ENCODE measurements at places on chromosomes 16 and 17.

DNA sequence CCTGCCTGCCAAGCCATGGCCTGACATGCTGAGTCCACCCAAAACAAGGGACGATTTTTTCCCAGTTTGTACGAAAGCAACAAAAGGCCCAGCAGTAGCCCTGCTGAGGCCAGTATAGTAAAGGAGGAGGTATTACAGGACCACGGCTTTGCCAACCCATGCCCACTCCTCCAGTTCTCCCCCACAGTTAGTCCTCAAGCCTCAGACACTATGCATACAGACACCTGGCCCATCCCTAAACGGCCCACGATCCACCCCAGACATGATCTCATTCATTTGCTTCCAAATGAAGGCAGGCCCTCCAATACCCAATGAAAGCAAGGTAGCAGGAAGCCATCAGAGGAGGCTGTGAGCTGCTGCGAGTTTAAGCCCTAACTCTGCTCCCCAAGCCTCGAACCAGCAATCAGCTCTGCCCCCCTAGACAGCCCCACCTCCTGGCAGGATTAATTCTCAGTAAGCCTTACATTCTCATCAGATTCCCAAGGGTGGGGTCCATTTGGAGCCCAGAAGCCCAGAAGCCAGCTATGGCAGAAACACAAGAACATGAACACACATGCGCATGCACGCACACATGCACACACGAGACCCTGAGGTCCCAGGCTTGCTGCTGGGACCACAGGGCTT, 4.9 kb downstream of the HDAC5 start:
- no peak for DNase-seq

DNA sequence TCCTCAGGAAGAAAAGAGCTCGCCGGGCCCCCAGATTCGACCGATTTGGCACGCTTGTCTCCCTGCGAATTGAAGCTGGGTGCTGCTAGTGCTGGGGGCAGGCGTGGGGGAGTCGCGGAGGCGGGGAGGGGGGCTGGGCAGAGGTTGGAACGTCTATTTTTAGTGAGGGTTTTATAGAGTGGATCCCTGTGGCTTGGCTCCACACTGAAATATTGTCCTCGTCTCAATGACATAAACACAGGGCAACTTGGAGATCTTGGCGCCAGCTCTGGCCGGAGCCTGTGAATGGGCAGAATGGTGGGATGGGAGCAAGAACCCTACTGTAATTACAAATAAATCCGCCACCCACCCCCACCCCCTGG, 15.7 kb upstream of the NOG start:
- DNase-seq = no peak

DNA sequence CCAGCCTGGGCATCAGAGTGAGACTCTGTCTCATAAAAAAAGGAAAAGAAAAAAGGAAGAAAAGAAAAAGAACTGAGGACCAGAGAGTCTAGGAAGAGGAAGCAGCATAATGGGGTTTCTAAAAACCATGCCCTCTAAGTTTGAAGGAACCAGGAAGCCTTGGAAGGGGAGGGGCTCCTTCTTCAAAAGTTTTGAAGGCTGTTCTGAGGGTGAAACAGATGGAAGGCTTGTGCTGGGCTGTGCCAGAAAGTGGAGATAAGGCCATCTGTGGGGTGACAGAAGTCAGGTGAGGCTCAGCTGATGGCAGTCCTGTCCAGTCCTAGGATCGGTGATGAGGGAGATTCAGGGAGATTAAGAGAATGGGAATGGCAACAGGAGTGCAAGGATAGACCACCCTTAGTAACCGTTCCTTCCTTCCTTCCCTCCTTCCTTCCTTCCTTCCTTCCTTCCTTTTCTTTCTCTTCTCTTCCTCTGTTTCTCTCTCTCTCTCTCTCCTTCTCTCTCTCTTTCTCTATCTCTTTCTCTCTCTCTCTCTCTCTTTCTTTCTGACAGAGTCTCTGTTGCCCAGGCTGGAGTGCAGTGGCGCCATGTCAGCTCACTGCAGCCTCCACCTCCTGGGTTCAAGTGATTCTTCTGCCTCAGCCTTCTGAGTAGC, 182.6 kb downstream of the NTN1 start:
- DNase-seq = no peak

DNA sequence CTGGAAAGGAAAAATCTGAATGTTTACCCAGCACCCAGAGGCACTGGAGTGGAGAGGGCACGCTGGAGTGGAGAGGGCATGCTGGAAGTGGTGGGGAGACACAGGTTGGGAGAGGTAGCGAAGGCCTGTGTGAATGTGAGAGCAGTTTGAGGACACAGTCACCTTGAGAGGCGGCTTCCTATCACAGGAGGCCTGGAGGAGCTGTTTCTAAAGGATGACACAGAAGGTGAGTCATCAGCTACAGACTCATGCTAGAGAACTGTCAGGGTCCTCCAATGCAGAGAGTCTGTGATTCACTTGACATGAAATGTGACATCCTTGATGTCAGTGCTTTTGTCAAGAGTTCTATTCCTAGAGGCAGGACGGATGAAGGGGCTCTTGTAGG, 13.8 kb downstream of the CTRL start:
- DNase-seq = no peak

DNA sequence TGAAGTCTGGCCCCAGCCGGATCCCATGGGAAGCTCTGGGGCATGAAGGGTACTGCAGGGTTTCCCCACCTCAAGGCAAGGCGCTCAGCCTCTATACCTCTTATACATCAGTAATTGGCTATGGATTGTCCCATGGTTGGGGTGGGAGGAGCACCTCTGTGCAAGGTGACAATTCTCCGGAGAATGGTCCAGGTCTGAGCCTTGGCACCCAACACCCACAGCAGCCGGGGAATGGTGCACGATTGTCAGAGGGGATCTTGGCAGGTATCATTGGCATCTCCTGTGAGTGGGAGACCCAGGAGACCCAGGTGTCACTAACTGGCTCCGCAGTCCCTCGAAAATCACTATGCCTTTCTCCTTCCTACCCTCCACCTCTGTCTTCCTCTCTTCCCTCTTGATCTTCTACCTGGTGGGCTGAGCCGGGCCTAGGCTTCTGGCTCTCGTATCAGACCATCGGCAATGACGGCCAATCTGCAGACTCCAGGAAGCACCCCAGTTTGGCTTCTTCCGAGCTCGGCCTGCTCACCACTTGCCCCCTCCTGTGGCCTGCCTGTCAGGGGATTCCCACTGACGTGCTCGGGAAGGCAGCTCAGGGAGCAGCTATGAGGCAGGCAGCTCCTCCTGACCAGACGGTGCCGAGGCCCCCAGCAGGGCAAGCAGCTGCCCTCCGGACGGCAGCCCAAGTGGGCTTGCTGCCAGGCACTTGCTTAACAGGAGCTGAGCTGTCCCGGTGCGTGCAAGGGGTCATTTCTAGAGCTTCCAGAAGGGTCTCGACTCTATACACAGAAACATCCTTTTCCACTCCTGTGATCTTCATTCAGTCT, 10.0 kb upstream of the CALB2 start:
- DNase-seq = no peak

DNA sequence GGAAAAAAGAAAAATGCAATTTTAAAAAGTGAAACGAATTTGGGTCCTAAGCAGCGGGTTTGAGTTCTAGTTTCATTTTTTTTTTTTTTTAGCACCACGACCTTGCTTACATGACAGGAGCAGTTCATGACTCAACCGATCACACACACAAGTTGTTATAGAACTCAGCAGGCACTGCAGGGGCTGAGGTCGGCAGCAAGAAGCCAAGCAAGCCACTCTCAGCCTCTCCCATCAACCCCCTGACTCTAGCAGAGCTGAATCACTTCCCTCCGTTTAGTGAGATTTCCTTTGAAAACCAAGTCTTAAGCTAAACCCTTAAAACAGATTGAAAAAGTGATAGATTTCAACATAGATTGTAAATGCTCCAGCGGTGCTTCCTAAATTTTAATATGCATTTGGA, 520.8 kb downstream of the HAPSTR1 start:
- DNase-seq = no peak

GRCh38 chr17:32487473-32488176, 832 bp downstream of the CDK5R1 start:
- peak; percentile 37 for DNase-seq

- DNase-seq = no peak
Measured at GRCh38 chr17:28950017-28950751, 1.1 kb downstream of the PHF12 start.

GRCh38 chr16:75112734-75113491, 3.7 kb downstream of the LDHD start:
- no peak for DNase-seq

GRCh38 chr17:80259457-80260068, 1.1 kb upstream of the RNF213 start:
- DNase-seq = no peak
